Astrocyte (in vitro differentiated cells and primary cell): ENCODE measurements at places on chromosomes 3 and 15. TPM values are rescaled to one million over a fixed set of nuclear protein-coding genes. Genes with fewer than 3 reads are reported as not detected.

- peak; percentile 43 for DNase-seq
- peaks cover 3% of the 10 kb centered on the region for H3K4me1 ChIP-seq
- H3K36me3 ChIP-seq: no peaks in the 10 kb centered on the region
- H3K27me3 ChIP-seq: no peaks in the 10 kb centered on the region
- no peak overlapping the region for H3K27ac ChIP-seq
- no peak overlapping the region for H3K4me3 ChIP-seq
These were observed 69.0 kb downstream of the RBM6 start for GRCh38 chr3:50008931-50009330.

- no peak for DNase-seq
- H3K4me1 ChIP-seq: no peaks in the 10 kb centered on the region
- no peaks in the 10 kb centered on the region for H3K27me3 ChIP-seq
- H3K27ac ChIP-seq: no peak overlapping the region
- no peaks in the 10 kb centered on the region for H3K36me3 ChIP-seq
These were observed 1125.8 kb downstream of the SI start for GRCh38 chr3:163952499-163952898.

Gene TKT
- total RNA-seq: 265 and 318 TPM in 2 replicates

DNA sequence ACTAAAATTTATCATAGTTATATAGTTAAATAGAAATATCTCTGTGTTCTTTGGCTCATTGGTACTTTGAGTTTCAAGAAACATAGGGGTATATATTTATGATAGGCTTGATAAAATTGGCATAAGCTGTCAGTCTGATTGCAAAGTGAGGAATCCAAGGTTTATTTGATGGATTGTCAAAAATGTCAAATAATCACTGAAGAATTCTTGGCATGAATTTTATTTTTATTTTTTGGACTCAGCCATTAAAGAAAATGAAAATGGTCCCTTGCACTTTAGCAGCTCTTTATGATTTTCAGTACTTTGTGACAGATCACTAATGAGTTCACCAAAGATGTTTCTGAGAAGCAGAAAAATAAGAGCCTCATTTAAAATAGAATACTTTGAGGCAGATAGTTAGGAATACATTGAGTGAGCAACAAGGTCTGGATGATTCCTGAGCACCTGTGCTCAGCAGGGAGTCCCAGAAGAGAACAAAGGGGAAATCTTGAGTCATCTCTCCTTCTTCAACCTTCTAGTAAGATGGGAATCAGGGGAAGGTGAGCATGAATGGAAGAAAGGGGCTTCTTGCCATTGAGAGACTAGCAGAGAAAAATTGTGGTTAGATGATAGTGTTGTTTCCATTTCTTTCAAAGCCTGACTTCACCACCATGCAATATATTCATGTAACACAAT is 85.3 kb upstream of the VEPH1 start:
- no peak for DNase-seq
- no peaks in the 10 kb centered on the region for H3K36me3 ChIP-seq
- peaks cover 5% of the 10 kb centered on the region for H3K27me3 ChIP-seq
- no peak overlapping the region for H3K27ac ChIP-seq
- no peak overlapping the region for H3K4me3 ChIP-seq
- H3K4me1 ChIP-seq: no peaks in the 10 kb centered on the region

DNA sequence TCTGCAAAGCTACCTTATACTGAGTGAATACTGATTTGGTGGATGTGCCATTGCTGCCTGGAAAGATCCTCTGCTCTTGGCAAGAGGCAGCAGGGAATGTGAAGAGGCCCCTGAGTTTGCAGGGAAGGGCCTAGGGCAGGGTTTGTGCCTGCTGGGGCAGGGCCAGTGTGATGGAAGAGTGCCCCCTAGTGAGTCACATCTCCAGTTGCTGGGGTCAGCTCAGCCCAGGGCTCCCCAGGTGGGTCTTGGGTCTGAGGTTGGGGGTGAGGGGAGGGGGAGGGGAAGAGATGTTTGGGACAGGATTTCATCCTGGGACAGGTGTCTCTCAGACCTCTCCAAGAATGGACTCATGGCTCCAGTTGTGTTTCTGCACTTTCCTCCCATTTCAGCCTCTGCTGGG is 4.1 kb upstream of the AMOTL2 start:
- H3K4me3 ChIP-seq: no peak overlapping the region
- peaks cover 10% of the 10 kb centered on the region for H3K4me1 ChIP-seq
- no peak for DNase-seq
- H3K36me3 ChIP-seq: no peaks in the 10 kb centered on the region

GRCh38 chr15:69921626-69922619 is 175.8 kb downstream of the TLE3 start:
- H3K27me3 ChIP-seq: peaks cover 18% of the 10 kb centered on the region
- H3K27ac ChIP-seq: no peak overlapping the region
- no peak for DNase-seq
- H3K36me3 ChIP-seq: no peaks in the 10 kb centered on the region
- H3K4me1 ChIP-seq: no peaks in the 10 kb centered on the region
- H3K4me3 ChIP-seq: no peak overlapping the region

Gene TRIM42
- total RNA-seq: not detected in 2 replicates

GRCh38 chr3:71247221-71247957 is 336.1 kb downstream of the FOXP1 start:
- no peaks in the 10 kb centered on the region for H3K36me3 ChIP-seq
- H3K4me3 ChIP-seq: no peak overlapping the region
- DNase-seq: no peak
- no peaks in the 10 kb centered on the region for H3K27me3 ChIP-seq
- H3K4me1 ChIP-seq: peaks cover 70% of the 10 kb centered on the region

DNA sequence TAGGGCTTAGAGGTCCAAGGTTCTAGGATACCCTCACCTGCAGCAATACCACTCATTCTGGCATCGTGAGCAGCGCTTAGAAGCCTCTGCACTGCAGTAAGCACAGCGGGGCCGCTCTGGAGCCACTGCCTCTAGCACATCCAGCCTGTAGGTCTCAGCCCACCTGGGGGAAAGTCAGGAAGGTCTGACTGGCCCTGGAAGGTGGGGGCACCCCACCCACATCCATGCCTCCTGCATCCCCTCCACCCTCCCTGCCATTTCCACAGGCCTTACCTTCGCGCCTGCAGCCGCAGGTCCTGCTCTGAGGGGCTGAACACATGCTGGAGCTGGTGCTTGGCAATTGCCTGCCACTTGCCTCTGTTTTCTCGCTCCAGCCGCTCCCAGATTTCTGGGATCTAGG is 901 bp upstream of the RASSF1 start:
- no peak overlapping the region for H3K27ac ChIP-seq
- H3K4me3 ChIP-seq: no peak overlapping the region
- H3K36me3 ChIP-seq: no peaks in the 10 kb centered on the region
- H3K4me1 ChIP-seq: peaks cover 24% of the 10 kb centered on the region
- DNase-seq: no peak

Gene PPARG
- 3.0 and 4.4 TPM in 2 replicates for total RNA-seq

DNA sequence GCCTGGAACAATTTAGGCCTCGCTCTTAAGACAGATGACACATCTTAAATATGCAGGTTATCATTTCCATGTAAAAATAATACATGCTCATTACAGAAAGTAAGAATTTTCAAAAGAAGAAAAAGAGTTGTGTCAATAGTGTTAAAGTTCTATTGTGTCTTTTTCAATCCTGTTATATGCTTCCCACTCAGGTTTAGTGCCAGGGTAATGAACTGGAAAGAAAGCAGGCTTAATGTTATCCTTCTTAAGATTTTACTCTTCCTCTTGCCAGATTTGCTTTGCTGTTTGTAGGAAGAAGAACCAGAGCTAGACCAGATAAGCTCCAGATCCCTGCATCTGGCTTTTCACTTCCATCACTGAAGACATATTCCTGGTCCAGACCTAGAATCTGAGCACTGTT is 128.6 kb downstream of the TPRG1 start:
- no peak overlapping the region for H3K4me3 ChIP-seq
- H3K4me1 ChIP-seq: no peaks in the 10 kb centered on the region
- peaks cover 3% of the 10 kb centered on the region for H3K27me3 ChIP-seq
- no peaks in the 10 kb centered on the region for H3K36me3 ChIP-seq
- no peak for DNase-seq
- no peak overlapping the region for H3K27ac ChIP-seq

DNA sequence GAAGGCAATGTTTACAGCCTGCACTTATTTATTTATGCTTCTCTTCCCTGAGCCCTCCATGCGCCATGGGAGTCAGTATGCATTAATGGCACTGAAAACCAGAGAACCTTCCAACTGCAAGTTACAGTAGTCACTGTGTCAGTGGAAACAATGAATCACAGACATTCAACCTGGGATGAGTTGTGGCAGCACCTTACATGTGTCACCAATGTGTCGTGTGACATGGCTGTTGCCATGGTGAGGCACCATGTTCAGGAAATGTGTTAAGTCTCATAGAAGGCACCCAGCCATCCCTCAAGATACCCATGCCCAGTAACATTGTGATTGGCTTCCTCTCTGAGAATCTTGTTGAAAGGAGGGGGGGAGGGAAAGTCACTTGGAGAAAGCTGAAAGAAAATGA is 105.0 kb downstream of the FOXP1 start:
- H3K27ac ChIP-seq: no peak overlapping the region
- no peaks in the 10 kb centered on the region for H3K27me3 ChIP-seq
- H3K36me3 ChIP-seq: peaks cover 3% of the 10 kb centered on the region

DNA sequence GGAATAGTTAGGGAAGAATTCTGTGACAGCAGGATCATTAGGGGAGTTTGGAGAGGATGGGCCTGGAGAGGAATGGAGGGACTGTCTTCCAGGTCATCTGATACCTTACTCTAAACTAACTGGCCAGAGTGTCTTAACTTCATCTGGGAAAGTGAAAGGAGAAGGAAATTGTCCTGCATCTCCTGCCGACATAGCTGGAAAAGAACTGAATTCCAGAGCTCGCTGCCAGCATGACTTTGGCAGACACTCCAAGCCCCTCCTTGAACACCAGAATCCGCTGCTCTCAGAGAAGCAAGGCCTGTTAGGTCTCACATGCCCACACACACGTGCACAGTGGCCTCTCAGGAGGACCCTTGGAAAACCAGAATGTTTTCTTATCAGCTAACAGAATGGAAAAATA is 10.5 kb downstream of the ABI3BP start:
- DNase-seq: peak; percentile 49
- no peaks in the 10 kb centered on the region for H3K4me1 ChIP-seq
- H3K27me3 ChIP-seq: no peaks in the 10 kb centered on the region
- H3K36me3 ChIP-seq: no peaks in the 10 kb centered on the region
- H3K4me3 ChIP-seq: peak overlapping the region; percentile 16

DNA sequence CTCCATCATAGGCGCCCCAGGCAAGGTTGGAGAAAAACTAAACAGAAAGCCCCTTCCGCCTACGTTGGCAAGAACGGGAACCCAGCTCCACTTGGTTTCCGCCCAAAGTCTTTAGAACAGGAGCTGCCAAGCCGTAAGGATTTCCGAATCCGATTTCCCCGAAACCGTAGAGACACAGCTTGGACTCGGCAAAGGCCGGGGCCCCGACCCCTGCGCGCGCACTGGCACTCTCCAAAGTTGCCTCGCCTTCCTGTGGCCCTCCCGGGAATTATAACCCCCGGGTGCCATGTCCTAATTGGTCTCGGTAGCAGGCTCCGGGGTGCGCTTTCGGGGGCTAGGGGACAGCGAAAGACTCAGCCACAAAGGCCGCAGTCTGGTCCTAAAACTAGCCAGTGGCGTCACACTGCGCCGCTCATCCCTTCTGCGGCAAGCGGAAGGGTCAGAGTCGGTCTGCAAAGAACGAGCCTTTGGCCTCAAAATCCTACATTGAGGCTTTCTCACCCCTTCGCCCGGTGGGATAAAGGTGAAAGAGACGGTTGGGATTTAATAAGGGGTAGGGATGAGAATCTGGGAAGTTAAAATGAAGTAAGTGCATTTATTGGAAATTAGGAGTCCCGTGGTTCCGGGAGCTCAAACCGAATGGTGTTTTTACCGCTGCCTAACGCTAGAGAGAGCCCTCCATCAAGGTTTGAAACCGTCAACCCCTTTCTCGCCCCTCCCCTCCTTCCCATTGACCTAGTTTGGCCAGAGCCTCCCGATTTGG is 6.8 kb downstream of the BCL6 start:
- peaks cover 53% of the 10 kb centered on the region for H3K4me1 ChIP-seq
- H3K27me3 ChIP-seq: no peaks in the 10 kb centered on the region
- H3K36me3 ChIP-seq: peaks cover 8% of the 10 kb centered on the region

GRCh38 chr3:11152301-11152700 is 2.0 kb upstream of the HRH1 start:
- no peaks in the 10 kb centered on the region for H3K27me3 ChIP-seq
- no peak overlapping the region for H3K27ac ChIP-seq
- H3K4me1 ChIP-seq: peaks cover 14% of the 10 kb centered on the region
- no peak for DNase-seq
- no peaks in the 10 kb centered on the region for H3K36me3 ChIP-seq

Gene ADAMTS7
- total RNA-seq: 21.4 and 25.5 TPM in 2 replicates

Gene C3orf85
- total RNA-seq: not detected in 2 replicates

GRCh38 chr15:52677593-52678467 is 1.4 kb downstream of the ATOSA start:
- peaks cover 6% of the 10 kb centered on the region for H3K27me3 ChIP-seq
- peak; percentile 50 for DNase-seq
- H3K36me3 ChIP-seq: peaks cover 2% of the 10 kb centered on the region
- H3K4me3 ChIP-seq: peak overlapping the region; percentile 70
- H3K27ac ChIP-seq: peak overlapping the region; percentile 94
- H3K4me1 ChIP-seq: no peaks in the 10 kb centered on the region

GRCh38 chr3:110327870-110328269 is 743.7 kb upstream of the NECTIN3 start:
- no peaks in the 10 kb centered on the region for H3K4me1 ChIP-seq
- H3K36me3 ChIP-seq: no peaks in the 10 kb centered on the region
- H3K4me3 ChIP-seq: no peak overlapping the region
- no peak for DNase-seq

Gene ARNT2
- 2.7 and 3.5 TPM in 2 replicates for total RNA-seq
